ENCODE measurements at places on chromosomes 11 and 22.

GRCh38 chr11:58629857-58630256 is 7.4 kb downstream of the CNTF start:
- peak; percentile 45 for DNase-seq

- no peak for DNase-seq
Observed at GRCh38 chr11:2664376-2664775, 35.4 kb downstream of the KCNQ1OT1 start.

- no peak for DNase-seq
Observed at GRCh38 chr11:3902441-3902840, 47.0 kb downstream of the STIM1 start.

- no peak for DNase-seq
Observed at GRCh38 chr11:74744277-74744676, 4.4 kb upstream of the RNF169 start.

DNA sequence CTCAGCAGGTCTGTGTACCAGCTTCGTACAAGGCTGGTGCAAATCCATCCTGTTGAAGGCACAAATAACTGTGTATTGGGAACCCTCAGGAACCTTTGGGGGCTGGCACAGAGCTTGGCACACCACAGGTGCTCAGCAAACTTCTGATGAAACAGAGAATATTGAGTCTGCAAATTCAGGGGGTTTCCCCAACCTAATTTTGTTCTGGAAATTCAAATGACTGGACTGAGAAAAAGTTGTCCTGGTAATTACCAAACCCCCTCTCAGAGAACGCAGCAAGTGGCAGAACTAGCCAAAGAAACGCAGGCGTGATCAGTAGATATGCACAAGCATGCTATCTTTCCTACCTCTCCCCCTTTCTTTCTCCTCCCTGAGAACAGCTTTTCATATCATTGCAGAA is 47.6 kb downstream of the LIF start:
- no peak for DNase-seq

DNA sequence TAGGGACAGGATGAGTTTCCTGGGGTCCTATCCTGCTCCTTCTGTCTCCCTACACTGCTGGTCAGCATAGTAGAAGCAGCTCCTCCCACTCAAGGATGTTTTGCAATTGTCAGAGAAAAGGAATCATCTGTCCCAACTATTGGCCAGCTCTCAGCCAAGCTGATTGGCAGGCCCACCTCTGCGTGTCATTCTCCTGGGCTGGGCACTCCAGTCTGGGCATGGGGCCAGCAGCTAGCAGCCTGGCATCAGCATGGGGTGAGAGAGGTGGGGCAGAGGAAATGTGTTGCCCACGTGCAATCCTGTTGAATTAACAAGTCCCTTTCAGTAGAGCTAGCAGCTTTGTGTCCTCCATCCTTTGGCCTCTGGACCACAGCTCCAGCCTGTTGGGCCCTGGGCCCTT is 14.1 kb downstream of the ANKK1 start:
- DNase-seq = no peak

DNA sequence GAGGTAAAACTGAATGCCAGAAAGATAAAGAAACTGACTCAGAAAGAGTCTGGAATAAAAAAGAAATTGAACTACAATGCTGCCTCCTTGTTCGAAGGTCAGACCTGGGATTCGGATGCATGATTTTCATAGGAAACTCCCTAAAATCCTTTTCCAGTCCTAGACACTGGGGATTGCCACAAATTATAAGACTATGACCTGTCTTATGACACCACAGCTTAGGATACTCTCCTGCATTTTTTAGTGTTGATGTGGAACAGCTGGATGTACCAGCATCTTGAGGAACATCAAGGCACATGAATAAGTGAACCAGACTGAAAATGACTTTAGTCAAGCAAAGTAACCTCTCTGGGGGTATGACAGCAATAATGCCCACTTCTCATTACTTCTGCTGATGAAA is 9.0 kb downstream of the KIRREL3 start:
- DNase-seq = no peak

GRCh38 chr11:38582151-38582550 is 1984.1 kb upstream of the RAG2 start:
- DNase-seq = no peak

- DNase-seq = no peak
Observed at GRCh38 chr11:9187616-9188015, 77.5 kb downstream of the DENND5A start.

- no peak for DNase-seq
Observed at GRCh38 chr11:8035200-8035855, 45.7 kb upstream of the TUB start.

DNA sequence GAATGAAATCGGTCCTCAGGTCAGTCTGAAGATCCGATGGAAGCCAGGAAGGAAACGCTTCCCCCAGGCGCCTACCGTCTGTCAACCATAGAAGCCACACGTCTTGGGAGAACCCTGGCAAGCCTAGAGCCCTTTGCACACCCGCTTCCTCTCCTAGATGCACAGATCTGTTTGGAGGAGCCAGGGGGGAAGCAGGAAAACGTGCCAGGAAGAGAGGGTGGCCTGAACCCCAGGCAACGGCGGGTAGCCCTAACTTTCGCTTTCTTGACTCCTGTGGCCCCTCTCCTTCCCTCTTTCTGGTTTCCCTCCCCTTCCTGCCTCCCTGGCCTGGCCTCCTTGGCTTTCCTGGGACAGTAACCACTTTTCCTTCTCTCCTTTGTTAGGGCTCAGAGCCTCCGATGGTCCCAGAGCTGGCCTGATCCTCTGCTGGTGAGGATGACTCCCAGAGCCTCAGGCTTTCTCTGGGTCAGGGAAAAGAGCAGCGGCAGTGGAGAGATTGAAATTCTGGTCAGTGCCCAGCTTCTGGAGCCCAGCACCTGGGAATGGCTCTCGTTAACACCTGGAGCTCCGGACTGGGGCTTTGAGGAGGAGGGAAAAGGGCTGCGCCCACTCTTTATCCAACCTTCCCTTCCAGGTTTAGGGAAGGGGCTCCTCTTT is 2.1 kb downstream of the FXYD6 start:
- no peak for DNase-seq

DNA sequence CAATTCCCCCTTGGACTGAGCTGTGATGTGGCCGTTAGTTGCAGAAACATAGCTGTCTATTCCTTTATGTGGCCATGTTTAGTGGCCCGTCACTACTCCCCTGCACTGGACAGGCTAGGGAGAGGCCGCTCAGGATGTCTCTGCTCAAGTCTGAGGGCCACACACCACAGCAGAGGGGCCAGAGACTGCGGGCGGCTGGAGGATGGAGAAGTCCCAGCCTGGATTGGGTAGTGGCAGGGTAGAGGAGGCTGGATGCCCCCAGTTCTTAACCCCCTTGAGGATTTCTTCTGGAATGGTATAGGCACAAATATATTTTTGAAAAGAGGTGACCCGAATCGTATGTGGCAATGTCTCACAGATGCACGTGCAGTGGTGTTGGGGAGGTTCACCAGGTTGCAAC is 116.4 kb upstream of the B3GAT1 start:
- no peak for DNase-seq

DNA sequence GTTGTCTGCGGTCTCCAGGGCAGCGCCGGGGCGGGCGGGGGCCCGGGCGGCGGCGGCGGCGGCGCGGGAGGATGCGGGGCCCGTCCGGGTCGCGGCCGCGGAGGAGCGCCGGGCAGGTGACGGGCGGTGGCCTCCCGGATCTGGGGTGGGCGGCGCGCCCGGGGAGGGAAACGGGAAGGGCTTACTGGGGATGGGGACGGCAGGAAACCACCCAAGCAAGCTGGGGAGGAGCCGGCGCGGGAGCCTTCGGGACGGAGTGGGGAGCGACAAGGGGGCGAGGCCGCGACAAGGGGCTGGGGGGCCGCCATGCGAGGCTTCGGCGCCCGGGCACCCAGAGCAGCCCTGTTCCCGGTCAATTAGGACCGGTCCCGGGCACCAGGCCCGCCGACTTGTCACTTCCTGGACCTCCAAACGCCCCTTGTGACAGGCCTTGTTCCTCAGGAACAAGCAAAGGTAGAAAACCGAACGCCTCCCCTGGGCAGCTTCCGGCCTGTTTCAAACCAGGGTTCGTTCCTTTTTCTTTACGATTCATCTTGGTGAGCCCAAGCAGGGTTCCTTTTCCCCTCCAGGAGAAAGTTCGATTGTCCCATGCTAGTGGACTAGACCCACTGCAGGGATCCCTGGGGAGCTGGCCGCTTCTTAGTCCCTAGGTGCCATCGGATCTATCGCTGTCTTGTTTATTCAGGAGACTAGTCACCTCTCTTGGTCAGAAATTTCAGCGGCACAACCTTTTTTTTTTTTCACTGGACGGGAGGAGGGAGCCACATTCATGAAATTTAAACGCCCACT is 492 bp downstream of the JHY start:
- DNase-seq = no peak

GRCh38 chr11:107824668-107825369 is 33.8 kb downstream of the SLC35F2 start:
- no peak for DNase-seq

- DNase-seq = no peak
Observed at GRCh38 chr22:20131597-20131858, at the start of gene ZDHHC8. Gene ZDHHC8 (plus strand): TSS chr22:20131804. CDS start chr22:20131948, 144 bp downstream.

- DNase-seq = no peak
Observed at GRCh38 chr11:121334973-121335710, 42.6 kb downstream of the SC5D start.

GRCh38 chr22:37757663-37758062 is 50.1 kb upstream of the GCAT start:
- no peak for DNase-seq

GRCh38 chr11:73262851-73263495 is 9.2 kb upstream of the P2RY6 start:
- DNase-seq = no peak

DNA sequence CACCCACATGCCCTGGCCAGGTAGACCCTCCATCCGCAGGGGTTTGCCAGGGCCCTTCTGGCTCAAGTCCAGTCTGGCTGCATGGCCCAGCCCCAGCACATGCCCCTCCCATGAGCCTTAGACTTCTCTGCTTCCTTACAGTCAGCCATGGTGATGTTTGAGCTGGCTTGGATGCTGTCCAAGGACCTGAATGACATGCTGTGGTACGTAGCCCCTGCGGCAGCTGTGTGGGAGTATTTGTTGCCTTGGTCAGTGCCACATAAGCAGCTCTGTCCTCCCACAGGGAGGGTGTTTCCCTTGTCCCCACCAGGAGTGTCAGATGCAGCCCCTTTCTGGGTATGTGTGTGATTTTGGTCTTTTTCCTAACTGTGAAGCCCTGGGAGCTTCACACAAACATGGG is 17.5 kb downstream of the CDC45 start:
- DNase-seq = no peak

GRCh38 chr11:116888024-116888423 is 50.6 kb upstream of the APOA1 start:
- no peak for DNase-seq

DNA sequence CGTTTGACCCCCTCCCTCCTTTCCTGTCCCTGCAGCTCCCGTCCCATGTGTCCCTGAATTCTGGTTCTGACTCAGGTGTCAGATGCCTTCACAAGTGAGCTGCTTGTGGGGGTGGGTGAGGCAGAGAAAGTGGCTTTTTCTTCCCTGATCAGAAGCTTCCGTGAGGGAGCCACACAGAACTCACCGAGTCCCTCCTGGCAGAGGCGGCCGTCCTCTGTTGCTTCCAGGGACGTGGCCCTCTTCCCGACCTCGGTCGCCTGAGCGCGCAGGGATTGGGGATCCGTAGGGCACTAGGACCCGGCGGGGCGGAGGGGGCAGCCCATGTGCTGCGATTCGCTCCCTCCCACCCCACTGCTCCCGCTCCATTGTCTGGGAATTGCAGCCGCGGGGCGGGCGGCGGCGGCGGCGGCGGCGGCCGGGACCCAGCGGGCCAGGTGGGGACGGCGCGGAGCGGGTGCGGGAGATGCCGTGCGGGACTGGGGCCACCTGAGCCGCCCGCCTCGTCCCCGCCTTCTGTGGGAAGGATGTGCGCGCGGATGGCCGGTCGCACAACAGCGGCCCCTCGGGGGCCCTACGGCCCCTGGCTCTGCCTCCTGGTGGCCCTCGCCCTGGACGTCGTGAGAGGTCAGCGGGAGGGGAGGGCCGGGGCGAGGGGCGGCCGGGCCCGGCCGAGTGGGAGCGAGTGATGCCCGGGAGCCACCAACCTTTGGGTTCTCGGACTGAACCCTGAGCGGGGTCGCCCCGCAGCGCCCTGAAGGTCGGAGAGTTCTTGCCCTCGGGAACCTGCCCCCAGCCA is at the start of gene TMEM132A:
TSS of gene TMEM132A (plus strand) at position 351 of the 796 bp plus-strand sequence. CDS start at position 525, 174 bp downstream.
- DNase-seq = no peak

DNA sequence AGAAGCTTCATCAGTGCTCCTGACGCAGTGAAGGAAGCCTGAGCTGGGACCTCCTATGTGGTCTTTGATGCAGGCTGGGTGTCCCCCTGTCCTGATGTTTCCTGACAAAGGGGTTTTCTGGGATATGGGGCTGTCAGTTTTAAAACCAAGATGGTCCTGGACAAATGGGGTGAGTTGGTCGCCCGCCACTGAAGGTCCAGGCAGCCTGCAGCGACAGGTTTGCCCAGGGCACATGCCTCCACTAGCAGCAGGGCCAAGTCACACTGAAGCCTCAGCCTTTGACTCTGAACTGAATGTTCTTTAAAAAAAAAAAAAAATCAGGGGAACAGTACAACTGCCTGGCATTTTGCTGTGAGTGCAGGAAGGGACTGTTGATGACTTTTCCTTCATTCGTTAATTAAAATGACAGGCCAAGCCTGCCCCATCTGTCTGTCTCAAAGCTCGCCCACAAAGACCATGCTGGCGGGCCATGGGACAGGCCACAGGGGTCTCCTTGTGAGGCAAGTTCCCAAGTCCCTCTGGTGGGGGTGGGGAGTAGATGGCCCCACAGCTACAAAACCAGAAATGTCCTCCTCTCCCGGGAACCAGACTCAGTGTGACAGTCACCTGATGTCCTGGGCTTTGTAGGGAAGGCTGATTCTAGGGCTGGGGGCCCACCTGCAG is 274.8 kb downstream of the CTTN start:
- DNase-seq = no peak

GRCh38 chr11:82873919-82874333 is 26.3 kb downstream of the PRCP start:
- DNase-seq = peak; percentile 66
